Naive B cell (primary cell): ENCODE measurements at places on chromosomes 7 and 10.

DNA sequence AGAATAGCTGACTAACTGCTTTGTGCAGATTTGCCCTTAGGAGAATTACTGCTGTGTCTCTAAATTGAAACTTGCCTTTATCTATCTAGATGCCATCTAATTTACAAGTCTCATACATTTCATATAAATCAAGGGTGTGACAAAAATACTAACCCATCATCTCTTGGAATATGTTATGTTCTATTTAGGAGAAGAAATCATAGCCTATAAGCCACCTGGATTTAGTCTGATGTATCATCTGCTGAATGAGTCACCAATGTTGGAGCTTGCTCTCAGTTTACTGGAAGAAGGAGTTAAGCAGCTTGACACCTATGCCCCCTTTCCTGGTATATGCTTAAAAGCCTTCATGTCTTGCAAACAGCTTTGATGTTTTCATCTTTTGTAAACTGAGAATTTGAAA is 43.5 kb downstream of the NUP205 start:
- no peak for DNase-seq

DNA sequence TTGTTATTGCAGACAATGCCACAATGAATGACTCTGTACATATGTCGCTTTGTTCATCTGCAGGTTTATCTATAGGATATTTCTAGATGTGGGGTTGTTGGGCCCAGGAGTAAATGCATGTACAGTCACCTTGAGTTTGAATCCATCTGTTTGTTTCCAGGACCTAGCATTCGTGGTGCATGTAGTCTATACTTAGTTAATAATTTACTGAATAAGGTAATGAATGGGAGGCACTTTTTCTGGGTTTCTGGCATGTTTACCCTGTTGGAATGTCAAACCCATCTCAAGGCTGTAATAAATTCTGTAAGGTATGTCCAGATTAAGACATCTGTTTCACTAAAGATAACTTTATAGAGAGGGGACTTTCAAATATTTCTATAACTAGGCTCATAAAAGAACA is 23.5 kb downstream of the HECTD2 start:
- no peak for DNase-seq

DNA sequence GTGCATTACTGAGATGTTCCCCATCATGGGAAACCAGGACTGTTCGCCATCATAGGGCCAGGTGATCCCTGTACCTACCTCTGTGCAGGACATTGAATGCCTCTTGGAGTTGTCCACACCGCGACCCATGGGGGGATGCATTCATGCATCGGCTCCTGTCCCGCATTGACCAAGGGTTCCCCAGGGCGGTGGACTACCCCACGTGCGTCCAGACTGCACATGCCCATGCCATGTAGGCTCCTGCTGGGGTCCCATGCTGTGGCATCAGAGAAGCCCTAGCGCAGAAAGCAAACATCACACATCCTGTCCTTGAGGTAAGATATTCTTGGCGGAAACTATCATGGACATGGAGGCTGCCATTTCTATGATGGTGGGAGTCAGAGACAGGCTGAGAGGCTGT is 121.6 kb upstream of the UNC5B start:
- no peak for DNase-seq

DNA sequence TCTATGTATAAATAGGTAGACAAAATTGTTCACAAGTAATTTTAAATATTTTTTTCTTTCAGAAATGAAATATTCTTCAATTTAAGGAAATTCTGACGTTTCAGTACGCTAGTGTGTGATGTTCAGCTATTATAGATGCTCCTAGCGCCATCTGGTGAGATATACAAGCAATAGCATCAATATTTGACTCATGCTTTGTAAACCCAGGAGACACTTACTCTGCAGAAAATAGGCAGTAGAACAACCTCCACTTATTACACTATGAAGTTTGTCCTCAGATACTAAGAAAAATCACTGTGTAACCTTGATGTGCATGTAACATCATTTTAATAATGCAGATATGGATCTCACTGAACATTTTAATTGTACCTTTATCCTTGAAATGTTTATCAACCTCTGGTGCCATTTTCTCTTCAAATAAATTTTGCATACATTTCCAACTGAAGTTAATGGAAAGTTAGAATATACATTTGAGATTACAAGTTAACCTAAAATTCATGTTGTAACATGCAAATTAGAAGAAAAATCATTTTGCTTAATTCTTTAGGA is 151.5 kb upstream of the FAM3C start:
- DNase-seq = peak; percentile 42

DNA sequence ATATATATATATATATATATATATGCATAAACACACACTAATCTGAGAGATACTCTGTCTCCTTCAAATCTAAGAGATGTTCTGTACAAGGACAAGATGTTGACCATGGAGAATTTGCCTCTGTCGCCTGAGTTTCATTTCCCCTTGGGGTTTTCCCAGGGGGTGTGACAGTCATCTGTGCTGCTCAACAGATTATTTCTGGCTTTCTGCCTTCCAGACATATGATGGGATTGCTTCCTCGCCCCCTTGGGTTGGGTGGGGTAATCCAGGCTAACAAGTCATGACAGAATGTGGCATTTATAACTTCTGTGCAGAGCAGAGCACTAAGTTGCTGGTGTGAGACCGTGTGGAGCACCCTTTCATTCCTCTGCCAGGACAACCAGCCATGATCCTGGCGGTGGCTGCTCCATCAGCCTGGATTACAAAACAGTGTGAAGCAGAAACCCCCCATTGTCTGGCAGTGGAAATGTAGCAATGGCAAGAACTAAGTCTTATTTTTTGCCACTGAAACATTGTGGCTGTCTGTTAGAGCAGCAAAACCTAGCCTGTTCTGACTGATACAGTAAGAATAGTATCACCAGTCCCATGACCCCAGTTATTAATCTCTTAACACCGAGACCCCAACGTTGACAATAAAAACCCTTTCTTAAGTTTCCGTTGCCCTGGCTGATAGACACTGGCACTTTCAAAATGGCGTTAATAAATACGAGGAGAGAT is 13.7 kb upstream of the USP6NL start:
- DNase-seq = peak; percentile 81

- DNase-seq = no peak
These were observed 293.0 kb upstream of the IMMP2L start for GRCh38 chr7:111855161-111855841.

DNA sequence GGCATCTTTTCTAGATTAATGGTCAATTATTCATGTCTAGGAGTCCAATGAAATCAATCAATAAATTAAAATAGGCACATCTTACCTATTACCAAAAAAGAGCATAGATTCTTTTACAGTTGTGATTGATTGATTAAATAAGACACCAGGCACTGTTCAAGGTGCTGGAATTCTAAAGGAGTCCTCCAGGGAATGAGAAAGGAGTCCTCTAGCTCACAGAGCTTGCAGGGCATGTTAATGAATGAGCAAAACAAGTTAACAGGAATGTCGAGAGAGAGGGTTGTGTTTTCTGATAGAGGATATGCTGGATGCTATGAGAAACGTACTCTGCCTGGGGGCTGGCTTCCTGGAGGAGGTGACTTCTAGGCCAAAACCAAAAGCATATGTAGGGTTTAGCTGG is 191.4 kb downstream of the BMPER start:
- DNase-seq = no peak

DNA sequence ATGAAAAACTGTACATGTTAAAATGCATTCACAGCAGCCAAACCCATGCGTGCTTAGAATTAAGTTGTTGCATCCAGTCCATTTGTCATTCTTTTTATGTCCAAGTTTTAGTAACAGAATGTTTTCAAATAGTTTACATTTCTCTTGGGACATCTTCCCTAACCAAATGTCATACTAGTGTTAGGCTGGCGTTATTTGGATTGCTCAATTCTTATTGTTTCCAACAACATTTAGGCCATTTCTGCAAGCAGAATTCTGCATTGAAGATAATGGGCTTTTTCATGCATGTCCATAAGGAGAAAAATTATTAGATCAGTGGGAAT is 203.0 kb downstream of the HIBADH start:
- no peak for DNase-seq

- DNase-seq = no peak
These were observed 5.4 kb downstream of the PSD start for GRCh38 chr10:102413053-102413705.

- no peak for DNase-seq
These were observed 3.0 kb downstream of the GCC1 start for GRCh38 chr7:127582361-127582760.

GRCh38 chr7:85102813-85103350 is 84.0 kb downstream of the SEMA3D start:
- DNase-seq = no peak

- no peak for DNase-seq
These were observed 233.9 kb upstream of the CACNA2D1 start for GRCh38 chr7:82677493-82677892.
